Aorta (tissue), 5 donors: ENCODE measurements at places on chromosomes 7 and 10. TPM values are rescaled to one million over a fixed set of nuclear protein-coding genes. Genes with fewer than 3 reads are reported as not detected.

ACBD7 gene
- total RNA-seq: not detected

TAF6 gene
- total RNA-seq: 31.7 TPM

EN2 gene
- not detected for total RNA-seq

ANAPC16 gene
- total RNA-seq: 75.7 TPM

NACAD gene
- total RNA-seq: 15.7 TPM

ITGB1 gene
- total RNA-seq: 870 TPM

DNA sequence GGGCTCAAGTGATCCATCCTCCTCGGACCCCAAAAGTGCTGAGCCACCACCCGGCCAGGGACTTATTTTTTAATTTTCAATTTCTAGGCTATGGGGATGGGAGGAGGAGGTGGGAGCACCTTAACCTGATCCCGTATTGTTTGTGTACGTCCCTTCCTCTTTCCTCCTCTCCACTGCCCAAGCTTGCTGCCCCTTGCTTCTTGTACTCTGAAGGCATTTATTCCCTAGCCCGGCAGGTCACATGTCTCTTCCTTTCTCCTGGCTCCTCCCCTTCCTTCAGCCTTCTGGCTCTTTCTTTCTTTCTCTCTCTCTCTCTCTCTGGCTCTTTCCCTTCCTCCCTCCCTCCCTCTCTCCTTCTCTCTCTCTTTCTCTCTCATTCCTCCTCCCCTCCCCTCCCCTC, 56.0 kb downstream of the COL26A1 start:
- no peak overlapping the region for H3K27ac ChIP-seq
- no peak for DNase-seq
- no peaks in the 10 kb centered on the region for H3K36me3 ChIP-seq
- no peak overlapping the region for H3K4me3 ChIP-seq

DNA sequence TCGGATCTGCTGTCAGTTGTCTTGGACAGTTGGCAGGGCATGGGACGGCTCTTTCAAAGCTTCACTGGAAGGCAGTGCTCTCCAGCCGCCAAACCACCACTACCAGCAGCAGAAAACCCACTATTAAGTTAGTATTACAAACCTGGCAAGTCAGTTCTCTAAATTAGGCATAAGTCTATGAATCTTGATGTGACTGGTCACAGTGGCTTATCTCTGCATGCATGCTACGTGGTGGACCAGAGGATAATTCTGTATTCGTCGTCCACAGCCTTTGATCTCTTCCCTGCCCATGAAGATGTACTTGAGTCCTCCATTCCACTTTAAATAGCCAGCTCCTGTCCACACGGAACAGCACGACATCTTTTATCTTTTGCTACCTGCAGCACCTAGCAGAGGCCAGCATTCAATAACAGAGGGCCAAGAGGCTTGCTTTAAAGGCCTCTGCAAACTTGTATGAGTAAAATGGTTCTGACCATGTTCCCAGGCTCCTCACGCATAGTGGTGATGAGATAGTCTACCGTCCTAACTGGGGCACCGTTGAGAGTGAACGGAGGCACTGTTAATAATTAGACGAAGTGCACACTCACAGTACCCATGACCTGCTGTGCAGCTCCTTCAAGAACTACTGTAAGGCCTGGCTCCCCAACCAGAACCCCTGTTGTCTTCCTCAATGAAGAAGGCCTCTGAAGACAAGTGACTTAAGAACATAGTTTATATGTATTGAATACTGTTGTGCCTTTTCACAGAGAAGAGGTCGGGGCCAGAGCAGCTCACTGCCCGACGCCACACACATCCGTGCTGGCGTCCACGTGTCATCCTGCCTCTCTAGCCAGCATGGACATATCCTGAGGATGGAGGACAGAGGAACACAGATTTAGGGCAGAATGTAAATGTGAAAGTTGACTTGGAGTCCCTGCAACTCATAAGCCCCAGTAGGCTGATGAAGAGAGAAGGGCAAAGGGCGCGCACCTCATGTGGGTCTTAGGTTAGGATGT, 1.0 kb downstream of the GPR146 start:
- no peaks in the 10 kb centered on the region for H3K36me3 ChIP-seq
- H3K27me3 ChIP-seq: no peaks in the 10 kb centered on the region
- H3K4me1 ChIP-seq: no peaks in the 10 kb centered on the region
- DNase-seq: no peak

DNA sequence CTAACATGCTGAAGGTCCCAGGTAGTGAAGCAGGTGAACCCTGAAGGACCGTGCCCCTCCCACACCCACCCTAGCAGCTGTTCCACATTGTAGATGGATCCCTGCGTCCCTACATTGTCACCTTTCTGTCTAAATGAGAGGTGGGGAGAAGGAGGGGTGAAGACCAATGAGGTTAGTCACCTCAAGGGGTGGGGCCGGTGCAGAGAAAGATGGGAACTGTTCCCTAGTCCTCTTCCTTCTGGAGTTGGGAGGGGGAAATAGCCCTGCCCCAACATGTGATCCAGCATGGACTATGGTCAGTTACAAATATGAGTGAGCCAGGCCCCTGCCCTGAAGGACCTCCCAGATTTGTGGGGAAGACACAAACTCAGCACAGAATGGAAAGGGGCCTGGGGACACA, 124.5 kb downstream of the LHPP start:
- no peaks in the 10 kb centered on the region for H3K36me3 ChIP-seq
- no peak overlapping the region for H3K4me3 ChIP-seq
- H3K27me3 ChIP-seq: no peaks in the 10 kb centered on the region
- H3K4me1 ChIP-seq: no peaks in the 10 kb centered on the region
- H3K27ac ChIP-seq: no peak overlapping the region

- no peak overlapping the region for H3K27ac ChIP-seq
- peaks cover 10% of the 10 kb centered on the region for H3K4me1 ChIP-seq
- H3K36me3 ChIP-seq: no peaks in the 10 kb centered on the region
- no peak overlapping the region for H3K4me3 ChIP-seq
- no peak for DNase-seq
- no peaks in the 10 kb centered on the region for H3K27me3 ChIP-seq
Measured at GRCh38 chr7:91412298-91412697, 148.1 kb downstream of the FZD1 start.

GRCh38 chr10:59303018-59303417, 59.3 kb downstream of the FAM13C start:
- no peak for DNase-seq
- no peaks in the 10 kb centered on the region for H3K4me1 ChIP-seq
- no peak overlapping the region for H3K4me3 ChIP-seq
- H3K27me3 ChIP-seq: no peaks in the 10 kb centered on the region
- peaks cover 4% of the 10 kb centered on the region for H3K36me3 ChIP-seq

- H3K4me1 ChIP-seq: no peaks in the 10 kb centered on the region
- H3K4me3 ChIP-seq: no peak overlapping the region
- H3K27ac ChIP-seq: no peak overlapping the region
Measured at GRCh38 chr10:78491812-78492211, 458.1 kb downstream of the RPS24 start.

- peak overlapping the region; percentile 43 for H3K4me3 ChIP-seq
- H3K36me3 ChIP-seq: no peaks in the 10 kb centered on the region
- no peak overlapping the region for H3K27ac ChIP-seq
- H3K27me3 ChIP-seq: peaks cover 2% of the 10 kb centered on the region
- DNase-seq: no peak
Measured at GRCh38 chr7:155455776-155456737, 1.9 kb upstream of the EN2 start.

DNA sequence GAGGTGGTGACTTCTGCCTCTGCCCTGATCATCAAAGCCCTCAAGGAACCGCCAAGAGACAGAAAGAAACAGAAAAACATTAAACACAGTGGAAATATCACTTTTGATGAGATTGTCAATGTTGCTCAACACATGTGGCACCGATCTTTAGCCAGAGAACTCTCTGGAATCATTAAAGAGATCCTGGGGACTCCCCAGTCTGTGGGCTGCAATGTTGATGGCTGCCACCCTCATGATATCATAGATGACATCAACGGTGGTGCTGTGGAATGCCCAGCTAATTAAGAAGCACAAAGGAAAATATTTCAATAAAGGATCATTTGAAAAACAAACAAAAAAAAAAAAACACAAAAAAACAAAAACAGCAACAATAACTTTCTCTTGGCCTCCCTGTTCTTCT, 59.5 kb upstream of the TOMM7 start:
- no peaks in the 10 kb centered on the region for H3K27me3 ChIP-seq
- no peak for DNase-seq
- no peak overlapping the region for H3K4me3 ChIP-seq
- no peak overlapping the region for H3K27ac ChIP-seq

DNA sequence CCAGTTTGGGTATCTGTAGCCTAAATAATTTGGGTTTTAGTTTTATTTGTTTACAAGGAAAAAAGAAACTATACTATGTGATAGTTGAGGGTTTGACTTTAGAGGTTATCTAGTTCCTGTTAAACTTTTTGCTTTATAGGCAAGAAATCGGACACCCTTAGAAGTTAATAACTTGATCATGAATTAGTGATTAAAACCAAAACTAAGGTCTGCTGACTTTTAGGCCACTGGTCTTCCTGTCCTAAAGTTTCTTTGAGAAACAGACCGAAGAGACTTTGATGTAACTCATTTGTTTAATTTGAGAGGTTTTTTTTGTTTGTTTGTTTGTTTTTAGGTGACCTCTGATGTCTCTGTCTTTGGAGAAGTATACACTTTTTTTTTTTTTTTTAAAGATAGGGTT, 59.7 kb downstream of the PHTF2 start:
- H3K4me3 ChIP-seq: no peak overlapping the region
- H3K27me3 ChIP-seq: no peaks in the 10 kb centered on the region
- no peak for DNase-seq
- no peaks in the 10 kb centered on the region for H3K4me1 ChIP-seq

GRCh38 chr10:113718969-113719822, 32.3 kb upstream of the PLEKHS1 start:
- peaks cover 2% of the 10 kb centered on the region for H3K36me3 ChIP-seq
- no peak for DNase-seq
- no peaks in the 10 kb centered on the region for H3K4me1 ChIP-seq
- no peaks in the 10 kb centered on the region for H3K27me3 ChIP-seq
- no peak overlapping the region for H3K4me3 ChIP-seq

DNA sequence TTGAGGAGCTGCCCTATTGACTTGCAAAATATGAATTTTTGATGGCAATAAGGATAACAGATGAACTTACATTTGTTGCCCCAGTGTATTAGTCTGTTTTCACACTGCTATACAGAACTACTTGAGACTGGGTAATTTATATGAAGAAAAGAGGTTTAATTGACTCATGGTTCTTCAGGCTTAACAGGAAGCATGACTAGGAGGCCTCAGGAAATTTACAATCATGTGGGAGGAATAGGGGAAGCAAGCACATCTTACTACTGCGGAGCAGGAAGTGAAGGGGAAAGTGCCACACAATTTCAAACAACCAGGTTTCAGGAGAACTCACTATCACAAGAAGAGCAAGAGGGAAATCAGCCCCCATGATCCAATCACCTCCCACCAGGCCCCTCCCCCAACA, 57.9 kb downstream of the ZNF22 start:
- no peak overlapping the region for H3K27ac ChIP-seq
- H3K4me1 ChIP-seq: no peaks in the 10 kb centered on the region
- no peaks in the 10 kb centered on the region for H3K27me3 ChIP-seq
- no peaks in the 10 kb centered on the region for H3K36me3 ChIP-seq
- no peak for DNase-seq

DNA sequence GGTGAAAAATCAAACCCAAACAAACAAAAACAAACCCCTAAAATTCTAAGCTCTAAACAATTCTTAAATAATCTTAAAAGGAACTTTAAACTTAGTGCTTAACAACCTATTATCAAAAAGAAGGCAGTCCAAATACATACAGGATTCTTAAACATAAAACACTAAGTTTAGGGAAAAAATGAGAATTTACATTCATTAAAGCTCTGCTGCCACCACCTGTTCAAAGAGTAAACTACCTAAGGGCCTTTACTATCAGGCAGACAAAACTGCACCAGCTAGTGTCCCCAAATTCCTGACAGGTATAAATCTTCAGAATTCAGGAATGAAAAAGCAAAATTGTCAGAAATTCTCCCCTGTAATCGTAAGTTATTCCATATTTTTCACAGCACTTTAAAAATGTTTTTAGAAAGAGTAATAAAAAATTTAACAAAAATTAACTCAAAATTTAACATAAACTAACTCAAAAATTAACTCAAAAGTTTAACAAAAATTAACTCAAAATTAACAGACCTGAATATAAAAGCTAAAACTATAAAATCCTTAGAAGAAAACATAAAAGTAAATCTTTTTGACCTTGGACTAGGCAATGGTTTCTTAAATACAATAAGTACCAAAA, 55.1 kb downstream of the PDZD8 start:
- no peaks in the 10 kb centered on the region for H3K4me1 ChIP-seq
- no peaks in the 10 kb centered on the region for H3K36me3 ChIP-seq
- no peak overlapping the region for H3K4me3 ChIP-seq
- DNase-seq: no peak
- no peak overlapping the region for H3K27ac ChIP-seq
- H3K27me3 ChIP-seq: no peaks in the 10 kb centered on the region

DNA sequence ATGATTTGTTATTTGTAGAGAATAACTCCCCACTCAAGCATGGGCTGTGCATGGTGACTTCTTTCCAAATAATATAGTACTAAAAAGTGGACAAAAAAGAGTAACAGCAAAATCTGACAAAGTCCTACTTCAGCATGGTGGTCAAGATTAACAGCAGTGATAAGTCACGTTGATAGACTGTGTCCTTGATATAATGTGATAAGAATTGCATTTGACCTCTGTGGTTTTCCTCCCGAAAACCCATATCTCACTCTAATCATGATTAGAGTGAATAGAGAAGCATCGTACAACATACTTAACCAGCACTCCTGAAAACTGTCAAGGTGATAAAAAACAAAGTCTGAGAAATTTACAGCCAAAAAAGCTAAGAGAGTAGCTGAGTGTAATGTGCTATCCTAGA, 42.4 kb downstream of the REEP3 start:
- H3K4me1 ChIP-seq: peaks cover 3% of the 10 kb centered on the region
- H3K27ac ChIP-seq: no peak overlapping the region
- DNase-seq: no peak

DNA sequence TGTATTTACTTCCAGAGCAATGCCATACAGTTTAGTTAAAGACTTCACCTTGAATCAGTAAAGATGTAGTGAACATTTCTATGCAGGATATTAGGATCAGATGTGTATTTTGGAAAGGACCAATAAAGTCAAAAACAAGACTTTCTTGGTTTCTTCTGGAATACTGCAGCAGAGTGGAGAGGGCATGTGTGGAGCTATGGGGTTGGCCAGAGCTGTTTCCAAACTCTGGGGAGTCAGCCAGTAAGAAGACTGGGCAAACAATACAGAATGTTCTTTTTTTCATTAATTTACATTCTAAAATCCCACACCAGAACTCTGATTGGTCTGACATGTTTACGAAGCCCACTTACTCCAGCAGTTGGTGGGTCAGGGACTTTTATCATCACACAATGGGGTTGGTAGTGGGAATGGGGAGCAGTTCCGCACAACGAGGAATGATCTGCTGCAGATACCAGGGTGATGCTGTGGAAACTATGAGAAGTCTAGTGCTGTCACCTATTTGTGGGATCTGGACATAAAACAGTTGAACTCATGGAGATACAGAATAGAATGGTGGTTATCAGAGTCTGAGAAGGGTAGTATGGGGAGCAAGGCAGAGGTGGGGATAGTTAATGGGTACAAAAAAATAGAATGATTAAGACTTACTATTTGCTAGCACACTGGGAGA, 267.7 kb downstream of the MALRD1 start:
- H3K4me3 ChIP-seq: no peak overlapping the region
- H3K4me1 ChIP-seq: no peaks in the 10 kb centered on the region
- H3K36me3 ChIP-seq: no peaks in the 10 kb centered on the region
- no peak overlapping the region for H3K27ac ChIP-seq
- H3K27me3 ChIP-seq: no peaks in the 10 kb centered on the region
- DNase-seq: no peak

- no peaks in the 10 kb centered on the region for H3K27me3 ChIP-seq
- H3K36me3 ChIP-seq: no peaks in the 10 kb centered on the region
Measured at GRCh38 chr7:125061-125475, 67.3 kb upstream of the FAM20C start.

GRCh38 chr10:21976280-21976679, 27.2 kb downstream of the DNAJC1 start:
- DNase-seq: no peak
- no peak overlapping the region for H3K27ac ChIP-seq
- H3K27me3 ChIP-seq: no peaks in the 10 kb centered on the region
- H3K4me3 ChIP-seq: no peak overlapping the region
- no peaks in the 10 kb centered on the region for H3K36me3 ChIP-seq
- H3K4me1 ChIP-seq: no peaks in the 10 kb centered on the region
